ENCODE measurements at places on chromosomes 5 and 9.

- DNase-seq = no peak
Measured at GRCh38 chr5:139696894-139697658, 48.9 kb downstream of the CXXC5 start.

DNA sequence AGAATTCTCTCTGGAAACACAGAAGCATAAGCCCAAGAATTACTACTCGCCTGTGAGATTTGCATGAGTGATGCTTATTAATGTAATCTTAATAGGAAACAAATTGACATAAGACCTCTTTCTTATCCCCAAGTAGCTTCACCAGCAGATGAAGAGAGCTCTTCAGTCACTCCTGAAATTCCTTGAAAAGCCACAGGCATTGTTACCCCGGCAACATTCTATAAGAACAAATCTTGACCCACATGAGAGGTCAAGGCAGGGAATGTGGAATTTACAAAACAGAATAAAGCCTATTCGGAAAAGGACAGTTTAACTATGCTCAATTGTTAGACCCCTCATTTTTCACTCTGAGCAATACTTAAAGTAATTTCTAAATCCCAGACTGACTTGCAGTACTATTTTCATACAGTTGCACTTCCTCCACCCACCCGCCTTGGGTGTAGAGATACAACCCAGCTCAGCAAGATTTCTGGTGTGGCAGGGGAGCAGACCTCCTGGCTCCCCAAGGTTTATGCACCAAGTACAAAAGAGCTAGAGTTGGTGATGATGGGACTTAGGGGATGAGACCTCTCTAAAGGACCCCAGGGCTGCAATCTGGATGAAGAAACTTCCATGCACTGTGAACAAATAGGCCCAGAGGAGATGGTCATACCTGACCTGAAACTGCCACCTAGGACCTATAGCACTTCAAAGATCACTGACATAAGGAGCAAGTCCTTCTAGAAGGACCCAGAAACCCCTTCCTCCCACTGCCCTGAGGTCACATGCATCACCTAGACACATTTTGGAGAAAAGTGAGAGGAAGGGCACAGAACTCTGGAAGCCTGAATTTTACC is 242.1 kb downstream of the ZNF608 start:
- no peak for DNase-seq

DNA sequence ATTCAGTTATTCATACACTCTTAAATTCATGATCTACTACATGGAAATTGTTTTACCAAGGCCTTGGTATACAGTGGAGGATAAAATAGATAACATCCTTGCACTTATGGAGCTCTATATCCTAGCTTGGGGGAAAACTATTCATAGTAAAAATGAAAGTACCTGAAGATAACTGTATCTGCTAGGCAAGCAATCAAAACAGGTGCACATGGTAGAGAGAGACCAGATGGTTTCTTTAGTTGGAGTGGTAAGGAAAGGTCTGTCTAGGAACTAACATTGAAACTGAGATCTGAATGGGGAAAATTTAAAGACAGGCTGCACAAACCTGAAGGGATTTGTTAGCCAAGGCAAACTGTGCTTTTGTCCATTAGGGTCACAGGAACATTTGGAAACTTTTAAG is 11.1 kb upstream of the SLCO4C1 start:
- DNase-seq = no peak

DNA sequence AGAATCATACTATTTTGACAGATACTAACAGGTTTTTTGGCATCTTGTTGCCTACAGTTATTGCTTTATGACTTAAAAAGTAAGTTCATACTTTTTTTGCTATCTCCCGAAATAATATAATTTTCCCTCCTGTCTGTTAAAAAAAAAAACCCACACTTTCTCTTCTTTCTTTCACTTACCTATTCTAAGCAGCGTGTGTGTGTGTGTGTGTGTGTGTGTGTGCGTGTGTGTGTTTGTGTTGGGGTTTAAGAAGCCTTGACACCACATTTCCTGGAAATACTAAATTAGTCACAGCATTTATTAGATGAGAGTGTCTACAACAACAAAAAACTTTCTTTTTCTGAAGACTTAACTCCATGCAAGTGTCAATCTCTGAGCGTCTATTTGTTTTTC is 12.4 kb downstream of the TNFAIP8 start:
- no peak for DNase-seq

DNA sequence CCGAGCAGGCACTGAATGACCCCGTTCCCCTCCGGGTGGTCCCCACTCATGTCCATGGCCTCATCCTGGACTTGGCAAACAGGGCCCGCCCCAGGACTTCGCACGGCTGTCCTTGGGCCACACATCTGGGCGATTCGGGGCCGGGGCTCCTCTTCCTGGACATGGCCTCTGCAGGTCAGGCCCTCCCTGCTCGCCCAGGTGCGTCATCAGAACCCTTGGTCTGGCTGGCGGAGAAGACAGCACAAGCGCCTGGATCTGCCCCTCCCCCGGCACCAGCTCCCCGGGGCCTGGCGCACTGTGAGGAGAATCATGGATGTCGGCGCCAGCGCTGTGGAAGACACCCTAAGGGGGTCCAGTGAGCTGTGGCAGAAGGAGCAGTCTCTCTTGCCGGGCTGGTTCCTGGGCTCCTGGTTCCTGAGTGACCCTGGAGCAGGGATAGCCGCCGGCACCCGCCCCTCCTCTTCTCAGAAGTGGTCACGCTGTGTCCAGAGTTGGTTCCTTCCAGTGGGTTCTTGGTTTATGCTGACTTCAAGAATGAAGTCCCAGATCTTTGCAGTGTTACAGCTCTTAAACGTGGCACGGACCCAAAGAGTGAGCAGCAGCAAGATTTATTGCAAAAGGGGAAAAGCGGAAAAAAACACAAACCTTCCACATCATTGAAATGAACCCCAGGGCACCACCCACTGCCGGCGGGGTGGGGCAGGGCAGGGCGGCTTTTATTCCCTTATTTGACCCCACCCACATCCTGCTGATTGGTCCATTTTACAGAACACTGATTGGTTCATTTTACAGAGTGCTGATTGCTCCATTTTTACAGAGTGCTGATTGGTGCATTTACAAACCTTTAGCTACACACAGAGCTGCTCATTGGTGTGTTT is 25.9 kb upstream of the SLC12A7 start:
- DNase-seq = no peak

DNA sequence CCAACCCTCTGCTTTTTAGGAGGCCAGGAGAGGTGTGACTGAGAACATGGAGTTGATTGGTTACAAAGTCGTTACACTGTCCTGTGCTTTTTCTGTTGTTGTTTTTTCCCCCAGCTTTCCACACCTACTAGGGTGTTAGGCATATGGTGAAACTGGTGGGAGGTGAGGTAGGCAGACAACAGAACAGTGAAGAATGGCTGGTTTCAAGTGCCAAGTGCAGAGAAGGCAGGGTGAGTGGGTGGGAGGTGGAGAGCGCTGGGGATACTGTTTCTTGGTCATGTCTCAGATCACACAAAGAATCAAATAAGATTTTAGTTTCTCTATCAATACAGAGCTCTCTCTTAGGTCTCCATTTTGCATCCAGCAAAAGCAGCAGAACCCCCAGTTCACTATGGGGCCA is 2.2 kb upstream of the SPTAN1 start:
- DNase-seq = no peak

- no peak for DNase-seq
Measured at GRCh38 chr9:85061969-85062368, 392.4 kb downstream of the NTRK2 start.

Measured in activated CD4-positive, CD25-positive, alpha-beta regulatory T cell treated with anti-CD3 and anti-CD28 coated beads, Interleukin-2, amount 50 U/mL, for 72 hours (primary cell).